ENCODE measurements at places on chromosomes 1 and 21.

GRCh38 chr1:16967095-16967575 is 13.3 kb downstream of the MFAP2 start:
- no peak for DNase-seq

DNA sequence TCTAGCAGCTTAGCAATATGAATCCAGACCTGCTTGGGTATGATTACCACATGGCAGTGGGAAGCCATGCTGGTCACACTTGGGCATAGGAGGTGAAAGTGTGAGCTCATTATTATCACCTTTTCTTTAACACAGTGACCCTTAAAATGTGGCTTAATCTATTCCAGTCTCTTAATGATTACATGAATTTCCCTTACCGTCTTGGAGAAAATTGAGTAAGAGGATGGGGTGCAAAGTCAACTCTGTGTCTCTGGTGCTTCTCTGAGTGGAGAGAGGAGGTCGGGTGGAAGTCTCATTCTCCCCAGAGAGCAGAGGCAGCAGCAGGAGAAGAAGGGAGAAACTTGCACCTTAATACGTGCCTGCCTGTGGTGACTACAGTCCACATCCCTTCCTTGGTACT is 91.3 kb downstream of the FGGY start:
- no peak for DNase-seq

DNA sequence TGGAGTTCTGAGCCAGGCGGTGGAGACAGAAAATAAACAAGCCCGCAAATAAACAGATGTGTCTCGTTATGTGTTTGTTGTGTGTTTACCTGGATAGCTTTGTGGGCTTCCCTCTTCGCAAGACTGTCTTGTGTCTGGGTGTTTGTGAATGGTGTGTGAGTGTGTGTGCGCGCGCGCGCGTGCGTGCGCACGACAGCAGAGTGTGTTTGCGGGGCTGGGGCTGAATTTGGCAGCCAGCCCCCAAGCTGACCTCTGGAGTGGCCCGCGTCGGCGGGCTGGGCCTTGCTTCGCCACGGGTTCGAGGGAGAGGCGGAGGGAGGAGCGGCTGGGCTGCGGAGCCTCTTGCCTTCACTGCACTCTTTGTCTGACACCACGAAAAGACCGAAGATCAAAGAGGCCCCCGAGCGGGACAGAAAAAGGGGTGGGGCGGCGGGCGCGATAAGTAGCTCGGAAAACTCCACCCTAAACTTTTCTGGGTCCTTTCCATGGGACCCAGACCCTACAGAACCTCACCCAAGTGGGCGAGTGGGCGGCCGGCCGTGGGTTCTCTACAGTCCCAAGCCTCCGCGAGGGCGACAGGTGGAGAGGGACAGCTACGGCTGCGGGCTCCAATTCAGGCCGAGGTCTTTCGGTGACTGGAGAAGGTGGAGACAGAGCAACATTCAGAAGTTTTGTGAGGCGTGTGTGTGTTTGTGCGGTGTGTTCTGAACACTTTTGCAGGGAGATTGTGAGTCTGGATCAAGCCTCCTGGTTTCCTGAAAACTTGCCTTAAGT is 14.5 kb downstream of the PAX7 start:
- DNase-seq = peak; percentile 26

- DNase-seq = no peak
Observed at GRCh38 chr1:225366552-225366951, 61.3 kb downstream of the LBR start.

DNA sequence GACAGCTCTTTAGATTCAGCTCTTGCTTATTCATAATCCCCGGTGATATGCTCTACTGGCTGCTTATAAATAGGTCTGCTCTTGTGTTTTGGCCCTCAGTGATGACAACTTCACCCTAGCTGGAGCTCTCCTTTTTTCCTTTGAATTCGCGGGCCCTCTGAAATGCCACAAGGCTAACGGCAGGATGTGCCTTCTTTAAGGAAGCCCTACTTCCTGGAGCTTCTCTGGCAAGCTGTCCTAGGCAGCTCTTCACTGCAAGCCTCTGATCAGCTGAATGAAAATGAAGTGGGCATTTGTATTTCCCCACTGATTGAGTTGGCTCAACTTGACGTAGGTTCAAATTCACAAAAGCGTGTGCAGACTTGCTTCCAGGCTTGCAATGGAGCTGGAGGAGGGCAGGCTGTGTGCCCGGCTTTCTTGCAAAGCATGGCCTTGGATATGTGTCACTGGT is 22.2 kb downstream of the SGIP1 start:
- DNase-seq = no peak

DNA sequence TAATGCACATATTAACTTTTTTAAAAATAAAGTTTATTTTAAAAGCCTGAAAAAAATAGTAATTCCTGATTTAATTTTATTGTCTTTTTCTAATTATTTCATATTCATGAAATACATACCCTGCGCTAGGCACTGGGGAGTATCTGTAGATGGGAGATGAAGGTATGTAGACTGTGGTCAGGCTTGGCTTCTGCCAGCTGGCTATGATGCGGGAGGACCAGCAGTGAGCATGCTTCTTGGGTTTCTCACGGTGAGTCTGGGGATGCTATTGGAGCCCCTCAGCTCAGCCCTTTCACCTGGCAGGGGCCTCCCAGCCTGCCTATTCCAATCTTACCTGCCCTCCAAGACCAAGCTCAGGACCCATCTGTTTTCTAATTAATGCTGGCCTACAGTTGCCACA is 138.4 kb downstream of the NOS1AP start:
- DNase-seq = no peak

GRCh38 chr1:37404711-37405110 is 69.7 kb upstream of the ZC3H12A start:
- DNase-seq = no peak

GRCh38 chr1:178575611-178576361 is 62.9 kb downstream of the TEX35 start:
- no peak for DNase-seq

DNA sequence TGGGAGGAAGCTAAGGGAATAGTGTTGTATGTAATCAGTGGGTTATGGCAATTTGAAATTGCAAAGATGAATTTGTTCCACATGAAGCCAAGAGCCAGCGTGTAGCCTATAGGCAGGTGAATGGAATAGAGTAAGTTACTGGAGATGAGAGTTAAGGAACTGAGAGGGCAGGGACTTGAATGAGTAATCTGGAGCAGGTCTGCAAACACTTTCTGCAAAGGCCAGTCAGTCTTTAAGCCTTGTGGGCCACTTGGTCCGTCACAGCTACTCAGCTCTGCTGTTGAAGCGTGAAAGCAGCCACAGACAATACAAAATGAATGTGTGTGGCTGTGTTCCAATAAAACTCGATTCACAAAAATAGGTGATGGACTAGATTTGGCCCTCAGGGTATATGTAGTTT is 29.2 kb downstream of the SZT2 start:
- DNase-seq = no peak

GRCh38 chr1:17148950-17149608 is 29.8 kb upstream of the PADI2 start:
- no peak for DNase-seq

DNA sequence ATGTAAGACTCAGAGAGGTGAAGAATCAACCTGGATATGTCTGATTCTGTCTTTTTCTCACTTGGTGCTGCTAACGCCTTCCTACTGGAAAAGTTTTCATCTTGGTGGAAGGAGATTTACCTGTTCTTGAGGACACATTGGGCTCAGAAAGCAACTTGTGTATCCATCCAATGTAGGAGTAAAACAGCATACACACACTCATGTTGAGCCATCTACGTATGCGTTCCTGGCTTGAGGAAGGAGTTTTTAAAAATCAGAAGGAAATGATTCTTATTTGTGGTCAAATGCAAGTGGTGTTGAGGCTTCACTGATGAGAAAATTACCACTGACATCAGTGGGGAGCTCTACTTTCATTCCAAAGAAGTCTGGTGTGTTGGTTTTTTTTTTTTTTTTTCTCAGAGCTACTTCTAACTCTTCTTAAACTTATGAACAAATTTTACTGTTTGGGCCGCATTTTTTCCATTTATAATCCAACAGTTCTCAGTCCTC is 25.6 kb downstream of the XCL2 start:
- no peak for DNase-seq

- no peak for DNase-seq
Observed at GRCh38 chr1:195197116-195197515, 1411.1 kb downstream of the KCNT2 start.

- no peak for DNase-seq
Observed at GRCh38 chr21:28337315-28337714, 655.4 kb downstream of the LTN1 start.

DNA sequence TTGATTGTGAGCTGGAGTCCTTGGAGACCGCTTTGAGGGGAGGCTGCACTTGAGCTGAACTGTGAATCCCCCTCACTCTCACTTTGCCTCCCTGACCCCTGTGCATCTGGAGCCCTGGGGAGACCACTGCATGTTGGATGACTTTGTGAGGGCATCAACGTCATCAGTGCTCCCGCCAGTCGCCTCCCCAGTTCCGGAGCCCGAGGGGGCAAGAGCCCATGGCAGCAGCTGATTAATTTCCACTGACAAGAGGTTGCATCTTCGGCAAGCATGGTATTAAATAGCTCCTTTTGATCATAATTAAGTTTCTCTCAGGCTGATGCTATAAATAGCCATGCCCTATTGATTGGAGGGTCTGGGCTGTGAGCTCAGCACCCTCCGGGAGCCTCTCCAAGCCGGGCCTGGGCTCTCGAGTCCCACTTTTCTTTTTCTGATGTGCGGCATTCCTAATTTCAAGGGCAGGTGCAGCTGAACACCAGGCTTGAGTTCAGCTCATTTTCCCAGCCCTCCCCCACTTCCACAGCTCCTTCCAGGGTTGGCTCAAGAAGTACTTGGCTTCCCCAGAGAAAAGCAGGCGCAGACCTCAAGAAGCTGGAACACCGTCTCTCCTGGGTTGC is 33.2 kb downstream of the KCND3 start:
- no peak for DNase-seq

DNA sequence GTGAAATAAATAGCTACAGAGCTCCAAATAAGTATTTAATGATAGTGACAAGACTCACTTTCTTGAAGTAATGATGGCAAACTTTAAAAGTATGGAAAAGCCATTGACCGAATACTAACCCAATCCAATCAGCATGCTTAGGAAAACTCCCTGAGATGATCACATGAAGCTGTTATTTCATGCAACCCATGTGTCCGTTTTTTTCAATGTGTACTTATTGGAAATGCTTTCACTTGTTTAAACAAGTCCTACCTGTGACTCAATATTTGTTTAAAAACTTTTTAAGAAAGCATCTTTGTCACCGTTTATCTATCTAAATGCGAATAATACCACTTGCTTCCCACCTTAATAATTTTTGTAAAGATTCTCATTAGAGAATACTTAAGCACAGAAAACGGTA is 185.8 kb downstream of the NRIP1 start:
- DNase-seq = no peak

DNA sequence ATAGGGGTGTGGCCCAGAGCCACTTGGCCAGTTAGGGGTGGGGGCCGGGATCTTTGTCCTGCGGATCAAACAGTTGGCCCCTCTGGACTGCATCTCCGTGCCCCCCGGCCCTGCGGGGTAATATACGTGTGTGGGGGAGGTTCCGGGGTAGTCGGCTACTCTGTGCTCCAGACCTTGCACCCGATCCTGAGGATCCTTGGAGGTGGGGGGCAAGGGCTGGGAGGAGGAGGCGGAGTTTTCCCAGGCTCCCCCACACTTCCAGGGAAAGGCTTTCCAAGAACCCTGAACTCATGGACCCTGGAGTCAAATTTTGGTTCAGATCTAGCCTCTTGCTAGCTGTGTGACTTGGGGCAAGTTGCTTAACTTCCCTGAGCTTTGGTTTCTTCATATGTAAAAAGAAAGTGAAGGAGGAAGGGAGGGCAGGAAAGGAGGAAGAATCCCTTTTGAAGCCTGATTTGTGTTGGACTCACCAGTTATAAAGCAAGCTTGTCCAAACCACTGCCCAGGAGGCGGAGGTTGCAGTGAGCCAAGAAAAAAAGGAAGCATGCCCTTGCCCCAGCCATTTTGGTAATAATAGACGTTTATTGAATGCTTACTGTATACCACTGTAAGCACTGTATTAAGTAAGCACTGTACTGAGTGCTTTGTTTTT is 686 bp downstream of the MIIP start:
- DNase-seq = no peak

DNA sequence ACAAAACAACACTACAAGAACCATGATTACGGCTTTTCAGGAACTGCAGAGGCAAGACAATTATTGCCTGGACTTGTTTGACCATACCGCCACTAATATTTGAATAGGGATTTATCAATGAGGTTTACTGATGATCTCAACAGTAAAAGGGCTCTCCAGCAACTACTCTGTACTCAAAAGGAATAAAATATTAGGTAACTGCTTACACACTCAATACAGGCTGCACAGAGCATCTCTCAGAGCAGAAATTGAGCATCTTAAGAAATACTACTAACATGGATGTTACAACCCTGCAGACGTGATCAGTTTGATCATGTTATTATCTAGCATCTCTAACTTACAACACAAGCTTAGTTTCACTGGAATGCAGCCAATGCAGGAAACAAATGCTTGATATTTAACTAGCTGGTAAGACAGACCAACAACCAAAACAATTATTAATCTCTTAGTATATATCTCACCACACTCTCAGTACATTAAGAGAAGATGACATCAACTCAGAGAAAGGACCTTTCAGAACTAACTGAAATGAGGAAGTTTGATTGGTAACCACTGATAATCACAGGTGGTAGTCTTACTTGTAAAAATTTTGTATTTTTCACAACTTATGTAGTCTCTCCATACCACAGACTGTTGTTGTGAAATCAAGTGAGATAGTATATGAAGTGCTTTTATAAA is 52.2 kb downstream of the PUM1 start:
- DNase-seq = no peak

DNA sequence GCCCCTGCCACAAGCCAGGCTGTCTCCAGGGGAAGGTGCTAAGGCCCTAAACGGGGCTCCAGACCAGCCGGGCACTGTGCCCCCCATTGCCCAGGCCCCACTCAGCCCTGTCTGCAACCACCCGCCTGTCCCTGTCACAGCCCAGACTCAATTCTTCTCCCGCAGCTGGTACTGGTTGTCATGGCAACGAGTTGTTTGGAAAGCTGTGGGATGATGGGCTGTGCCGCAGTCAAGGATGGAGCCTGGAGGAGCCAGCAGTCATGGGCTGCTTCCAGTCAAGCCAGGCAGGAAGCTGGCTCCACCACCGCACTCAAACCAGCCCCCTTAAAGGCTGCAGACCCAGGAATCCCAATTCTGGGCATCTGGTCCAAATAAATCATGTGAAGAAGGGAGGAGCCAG is 4.2 kb downstream of the SPOCD1 start:
- DNase-seq = no peak

- no peak for DNase-seq
Observed at GRCh38 chr1:38360807-38361206, 314.2 kb upstream of the POU3F1 start.
